Chondrocyte (in vitro differentiated cells): ENCODE measurements at places on chromosomes 12 and 14.

GRCh38 chr12:67690656-67691055 lies 42.1 kb downstream of the DYRK2 start:
- no peak for DNase-seq

- DNase-seq = no peak
These were observed 148.1 kb upstream of the LRIG3 start for GRCh38 chr12:59068436-59068835.

DNA sequence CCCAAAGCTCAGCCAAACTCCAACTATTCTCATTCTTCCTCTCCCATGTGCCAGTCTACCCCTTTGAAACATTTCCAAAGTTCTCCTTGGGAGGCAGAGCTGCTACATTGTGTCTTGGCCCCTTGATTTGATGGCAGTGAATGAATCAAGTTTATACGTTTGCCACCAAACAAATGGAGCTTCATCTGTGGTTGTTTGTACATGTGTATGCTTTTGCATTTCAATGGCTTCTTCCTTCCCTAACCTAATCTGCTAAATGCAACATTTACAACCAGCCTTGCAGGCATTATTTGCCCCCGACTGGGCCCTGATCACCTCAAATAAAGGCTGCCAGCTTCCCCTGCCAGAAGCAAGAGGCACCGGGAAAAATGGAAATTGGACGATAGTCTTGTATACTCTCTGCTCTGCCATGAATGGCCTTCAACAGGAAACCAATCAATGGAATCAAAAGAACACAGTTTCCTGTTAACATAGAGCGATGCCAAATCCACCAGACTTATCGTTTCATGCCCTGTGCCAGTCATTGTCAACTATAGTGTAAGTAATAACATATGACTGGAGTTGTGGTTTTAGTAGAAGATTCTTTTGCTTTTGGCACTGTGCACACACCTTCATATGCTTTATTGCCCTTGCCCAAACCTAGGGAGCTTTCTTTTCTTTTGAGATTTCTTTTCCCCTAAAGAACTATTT lies 97.8 kb downstream of the TMEM30B start:
- no peak for DNase-seq

- DNase-seq = no peak
These were observed 7.6 kb downstream of the ADCY4 start for GRCh38 chr14:24327303-24327702.

DNA sequence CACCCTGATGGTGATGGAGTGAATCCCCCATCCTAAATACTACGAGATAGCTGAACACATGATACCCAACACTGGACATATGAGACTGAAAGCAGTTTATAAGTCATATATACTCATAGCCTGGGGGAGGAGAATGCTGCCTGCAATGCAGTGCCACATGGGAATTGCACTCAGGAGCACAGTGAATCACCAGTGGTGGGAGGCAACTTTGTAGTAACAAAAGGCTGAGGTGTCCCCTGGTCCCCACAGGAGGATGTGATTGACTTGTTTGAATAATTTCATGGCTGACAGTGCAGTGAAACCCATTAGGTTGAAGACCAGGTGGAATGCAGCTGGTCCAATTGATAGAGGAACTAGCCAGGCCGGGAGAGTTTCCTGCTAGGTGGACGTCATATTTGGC lies 20.2 kb downstream of the CCDC38 start:
- no peak for DNase-seq

DNA sequence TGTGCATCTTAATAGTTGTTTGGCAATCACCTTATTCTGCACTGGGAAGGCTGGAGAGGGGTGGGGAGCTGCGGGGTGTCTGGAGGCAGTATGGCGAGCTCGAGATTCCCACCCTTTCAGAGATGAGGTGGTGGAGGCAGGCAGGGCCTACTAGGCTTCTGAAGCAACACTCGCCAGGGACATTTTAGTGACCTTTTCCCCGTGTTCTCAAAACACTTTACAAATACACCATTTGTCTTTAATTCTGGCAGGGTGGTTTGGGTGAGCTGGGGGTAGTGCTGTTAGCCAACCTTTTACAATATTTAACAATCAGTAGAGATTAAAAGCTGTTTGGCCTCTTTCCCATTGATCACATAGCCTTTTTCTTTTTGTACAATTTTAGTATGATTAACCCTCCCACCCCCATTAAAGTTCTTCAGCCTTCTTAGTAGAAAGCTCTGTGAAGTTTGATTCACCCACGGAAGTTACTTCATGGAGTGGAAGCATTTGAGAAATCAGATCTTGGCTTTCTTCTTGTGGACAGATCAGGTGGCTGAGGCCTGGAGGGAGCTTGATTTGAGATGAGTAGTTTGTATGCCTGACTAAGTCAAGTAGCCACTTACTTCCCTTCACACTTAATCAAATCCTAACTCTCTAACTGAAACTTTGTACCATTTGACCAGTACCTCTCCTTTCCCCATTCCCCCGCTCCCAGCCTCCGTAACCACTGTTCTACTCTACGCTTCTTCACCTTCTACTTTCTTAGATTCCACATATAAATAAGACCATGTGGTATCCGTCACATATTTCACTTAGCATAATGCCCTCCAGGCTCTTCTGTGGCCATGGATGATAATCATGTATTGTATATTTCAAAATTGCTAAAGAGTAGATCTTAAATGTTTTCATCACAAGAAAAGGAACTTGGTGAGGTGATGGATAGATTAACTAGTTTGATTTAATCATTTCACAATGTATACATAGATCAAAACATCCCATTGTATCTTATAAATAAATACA lies 41.0 kb downstream of the TRAF3 start:
- no peak for DNase-seq

DNA sequence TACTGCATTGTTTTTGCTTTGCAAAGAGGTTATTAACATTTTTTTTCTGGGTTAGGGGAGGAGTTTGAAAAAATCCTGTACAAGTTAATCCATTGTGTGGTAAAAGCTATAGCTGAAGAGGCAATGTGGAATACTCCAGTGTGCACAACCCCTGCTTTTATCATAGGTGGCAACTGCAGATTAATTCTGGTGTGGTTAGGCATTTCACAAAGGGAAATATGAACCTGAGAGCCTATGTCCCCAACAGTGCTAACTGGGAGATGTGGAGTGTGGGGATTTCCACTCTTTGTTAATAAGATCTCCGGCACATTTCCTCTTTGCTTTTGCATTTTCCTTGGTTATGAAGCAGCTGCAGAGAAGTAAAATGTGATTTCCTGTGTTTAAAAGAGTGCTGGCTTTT lies 33.6 kb downstream of the PRORP start:
- no peak for DNase-seq

DNA sequence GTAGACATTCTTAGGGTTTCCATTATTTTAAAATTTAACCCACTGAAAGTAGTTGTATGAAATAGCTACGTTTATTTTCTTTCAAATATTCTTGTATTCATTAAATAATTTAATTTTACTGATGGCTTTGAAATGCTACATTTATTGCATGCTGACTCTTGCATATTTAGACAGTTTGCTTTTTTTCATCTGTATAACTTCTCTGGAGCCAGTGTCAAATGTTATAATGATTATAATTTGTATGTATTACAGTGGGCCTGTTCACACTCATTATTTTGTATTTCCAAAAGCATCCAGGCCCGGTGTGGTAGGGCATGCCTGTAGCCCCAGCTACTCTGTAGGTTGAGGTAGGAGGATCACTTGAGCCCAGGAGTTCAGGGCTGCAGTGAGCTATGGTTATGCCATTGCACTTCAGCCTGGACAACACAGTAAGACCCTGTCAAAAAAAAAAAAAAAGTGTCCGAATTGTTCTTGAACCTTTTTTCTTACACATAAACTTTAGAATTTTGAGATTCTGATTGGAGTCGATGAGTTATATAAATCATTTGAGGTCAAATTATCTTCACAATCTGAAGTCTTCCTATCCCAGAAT lies 905 bp downstream of the ZNF84 start:
- no peak for DNase-seq

DNA sequence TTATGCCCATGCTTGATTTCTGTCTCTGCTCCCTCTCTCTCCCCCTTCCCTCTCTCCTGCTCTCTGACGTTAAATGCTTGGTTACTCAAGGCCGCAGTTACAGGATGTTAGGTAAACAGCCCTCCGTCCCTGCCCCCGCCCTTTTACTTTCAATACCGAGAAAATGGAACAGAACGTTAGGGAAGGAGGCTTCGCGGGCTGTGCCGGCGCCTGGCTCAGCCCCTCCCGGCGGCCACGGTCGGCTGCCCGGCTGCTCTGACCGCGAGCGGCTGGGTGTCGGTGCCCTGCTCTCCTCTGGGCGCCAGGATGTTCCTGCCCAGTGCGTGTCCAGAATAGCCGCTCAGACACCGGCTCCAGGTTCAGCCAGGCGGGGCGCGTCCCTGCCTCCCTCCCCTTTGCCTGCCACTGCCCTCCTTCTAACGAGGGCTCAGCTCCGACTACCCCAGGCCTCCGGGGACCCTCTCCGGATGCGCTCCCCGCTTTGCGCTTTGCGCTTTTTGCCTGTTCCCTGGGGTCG lies 166.1 kb downstream of the ADCK1 start:
- DNase-seq = no peak

DNA sequence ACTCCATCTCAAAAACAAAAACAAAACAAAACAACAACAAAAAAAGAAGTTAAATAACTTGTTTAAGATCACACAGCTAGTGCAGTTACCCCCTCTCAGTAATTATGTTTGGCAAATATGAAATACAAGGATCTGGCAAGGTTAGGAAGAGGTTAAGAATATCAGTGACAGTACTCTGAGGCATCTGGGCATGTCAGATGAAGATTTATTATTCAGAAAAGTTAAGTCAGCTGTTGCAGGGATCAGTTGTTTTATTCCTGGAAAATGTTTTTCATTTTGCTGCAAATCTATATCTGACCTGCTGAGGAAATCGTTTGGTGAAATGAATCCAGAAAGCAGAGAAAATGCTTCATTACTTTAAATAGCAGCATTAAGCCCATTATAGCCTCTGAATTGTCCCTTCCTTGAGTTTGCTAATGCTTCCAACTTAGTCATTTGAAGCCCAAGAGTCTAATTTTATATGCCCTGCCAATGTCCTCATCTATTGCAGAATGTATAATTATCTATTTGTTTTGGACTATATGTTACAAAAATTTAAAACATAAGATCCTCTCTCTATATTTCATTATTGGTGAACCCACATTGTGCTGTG lies 8.1 kb downstream of the GPX2 start:
- DNase-seq = no peak

GRCh38 chr14:65010211-65010931 lies 23.7 kb downstream of the FNTB start:
- no peak for DNase-seq

DNA sequence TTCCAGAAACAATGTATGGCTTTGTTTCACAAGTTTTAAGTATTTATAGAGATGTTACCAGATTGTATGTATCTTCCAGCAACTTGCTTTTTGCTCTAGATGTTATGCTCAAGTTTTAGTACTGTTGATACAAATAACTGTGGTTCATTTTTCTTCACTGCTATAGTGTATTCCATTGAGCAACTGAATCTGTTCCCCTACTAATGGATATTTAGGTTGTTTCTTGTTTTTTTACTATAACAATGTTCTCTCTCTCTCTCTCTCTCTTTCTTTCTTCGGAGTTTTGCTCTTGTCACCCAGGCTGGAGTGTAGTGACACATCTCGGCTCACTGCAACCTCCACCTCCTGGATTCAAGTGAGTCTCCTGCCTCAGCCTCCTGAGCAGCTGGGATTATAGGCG lies 16.6 kb downstream of the HCAR2 start:
- DNase-seq = no peak

- DNase-seq = no peak
These were observed 100.5 kb upstream of the SLC38A2 start for GRCh38 chr12:46472893-46473633.

DNA sequence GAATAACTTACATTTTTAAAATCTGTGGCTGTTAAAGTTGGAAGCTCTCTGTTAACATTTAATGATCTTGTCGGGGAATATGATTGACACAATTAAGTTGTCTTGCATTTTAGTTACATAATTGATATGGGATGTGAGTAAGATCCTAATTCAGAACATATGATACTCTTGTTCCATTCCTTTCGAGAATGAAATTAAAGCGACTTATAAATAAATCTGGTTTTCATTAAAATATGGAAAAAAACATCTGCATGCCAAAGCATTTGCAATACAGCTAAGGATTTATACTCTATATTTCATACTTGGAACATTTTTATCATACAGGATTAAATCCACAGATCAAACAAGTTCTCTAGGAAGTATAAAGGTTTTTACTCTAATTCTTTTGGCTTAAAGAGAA lies 52.0 kb downstream of the SLC38A6 start:
- DNase-seq = no peak

DNA sequence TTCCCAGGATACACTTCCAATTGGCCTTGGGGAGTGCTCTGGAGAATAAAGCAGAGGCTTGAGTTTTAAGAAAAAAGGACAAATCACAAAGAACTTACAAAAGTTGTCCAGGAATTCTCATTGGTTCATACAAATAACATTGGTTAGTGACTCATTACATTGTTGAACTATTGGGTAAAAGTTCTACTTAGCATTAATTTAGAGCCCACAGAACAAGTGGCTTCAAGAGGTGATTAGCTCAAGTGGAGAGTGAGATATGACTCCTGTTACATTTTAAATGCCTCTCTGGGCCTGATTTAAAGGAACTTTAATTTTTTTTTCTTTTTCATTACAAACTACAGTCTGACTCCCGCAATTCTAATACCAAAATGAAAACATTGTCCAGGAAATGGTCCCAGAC lies 72.9 kb downstream of the ASCL4 start:
- DNase-seq = no peak
